Epithelial cell of esophagus (primary cell): ENCODE measurements at places on chromosomes 2 and 18.

DNA sequence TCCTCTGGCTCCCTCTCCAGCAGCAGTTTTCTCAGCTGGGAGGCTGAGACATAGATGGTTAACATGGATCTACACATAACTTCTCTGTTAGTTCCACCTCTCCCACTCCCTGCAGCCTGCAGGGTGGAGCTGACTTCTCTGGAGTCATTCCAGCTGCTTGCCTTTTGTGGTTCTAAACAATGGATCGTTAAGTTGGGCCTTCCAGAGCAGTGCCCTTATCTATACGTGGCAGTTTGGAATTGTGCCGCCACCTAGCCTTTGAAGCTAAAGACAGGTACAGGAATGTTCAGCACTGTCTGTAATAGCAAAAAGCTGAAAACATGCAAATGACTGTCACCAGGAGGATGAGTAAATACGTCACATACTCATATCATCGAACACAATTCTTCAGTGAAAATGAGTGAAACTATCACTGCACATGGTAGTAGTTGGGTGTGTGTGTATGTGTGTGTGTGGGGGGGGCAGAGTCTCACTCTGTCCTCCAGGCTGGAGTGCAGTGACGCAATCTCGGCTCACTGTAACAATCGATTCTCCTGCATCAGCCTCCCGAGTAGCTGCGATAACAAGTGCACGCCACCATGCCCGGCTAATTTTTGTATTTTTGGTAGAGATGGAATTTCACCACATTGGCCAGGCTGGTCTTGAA is 50.3 kb downstream of the SH2D6 start:
- DNase-seq: peak; percentile 63

GRCh38 chr2:173739006-173739405 is 226.2 kb downstream of the SP3 start:
- DNase-seq: no peak

DNA sequence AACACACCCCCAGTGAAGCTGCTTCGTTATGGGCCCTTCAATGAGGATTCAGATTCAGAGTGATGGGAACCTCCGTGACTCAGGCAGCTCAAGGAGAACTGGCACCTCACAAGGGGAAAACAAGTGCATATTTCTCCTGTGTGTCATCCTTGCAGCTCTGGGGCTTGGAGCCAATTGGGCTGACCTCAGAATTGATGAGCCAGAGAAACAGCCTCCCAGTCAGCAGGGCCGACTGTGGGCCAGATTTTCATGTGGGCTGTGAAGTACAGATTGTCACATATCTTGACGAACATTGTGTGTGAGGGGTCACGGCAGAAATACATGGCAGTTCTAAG is 189.6 kb upstream of the SP5 start:
- peak; percentile 95 for DNase-seq

- DNase-seq: no peak
Measured at GRCh38 chr2:67709835-67710234, 312.7 kb downstream of the ETAA1 start.

GRCh38 chr2:40436093-40436475 is 15.8 kb downstream of the SLC8A1 start:
- no peak for DNase-seq

GRCh38 chr2:203551778-203552177 is 16.7 kb upstream of the RAPH1 start:
- DNase-seq: peak; percentile 73

DNA sequence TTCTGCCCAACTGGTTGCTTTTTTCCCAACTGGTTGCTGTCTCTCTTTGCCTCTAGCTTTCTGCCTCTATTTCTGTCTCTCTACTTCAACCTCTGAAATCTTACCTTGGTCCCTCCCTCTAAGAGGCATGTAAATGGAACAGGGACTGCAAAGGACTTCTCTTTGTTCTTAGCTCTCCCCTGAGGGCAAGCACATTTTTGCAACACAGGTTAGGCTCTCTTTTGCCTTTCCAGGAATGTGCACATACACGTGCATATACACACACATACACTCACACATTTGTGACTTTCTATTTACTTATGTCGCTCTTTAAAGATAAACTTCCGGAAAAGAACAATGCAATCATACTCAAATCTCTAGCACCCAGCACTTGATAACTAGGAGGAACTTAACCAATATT is 262.6 kb upstream of the DDX18 start:
- DNase-seq: no peak

- DNase-seq: no peak
Measured at GRCh38 chr2:120715353-120715752, 20.3 kb upstream of the GLI2 start.
